ENCODE measurements at places on chromosomes 2 and 18.
A peak's percentile ranks its signal among the peaks of the same experiment; 100 is the strongest.

- DNase-seq, result no peak
Measured at GRCh38 chr2:213016166-213016983, 135.0 kb downstream of the IKZF2 start.

DNA sequence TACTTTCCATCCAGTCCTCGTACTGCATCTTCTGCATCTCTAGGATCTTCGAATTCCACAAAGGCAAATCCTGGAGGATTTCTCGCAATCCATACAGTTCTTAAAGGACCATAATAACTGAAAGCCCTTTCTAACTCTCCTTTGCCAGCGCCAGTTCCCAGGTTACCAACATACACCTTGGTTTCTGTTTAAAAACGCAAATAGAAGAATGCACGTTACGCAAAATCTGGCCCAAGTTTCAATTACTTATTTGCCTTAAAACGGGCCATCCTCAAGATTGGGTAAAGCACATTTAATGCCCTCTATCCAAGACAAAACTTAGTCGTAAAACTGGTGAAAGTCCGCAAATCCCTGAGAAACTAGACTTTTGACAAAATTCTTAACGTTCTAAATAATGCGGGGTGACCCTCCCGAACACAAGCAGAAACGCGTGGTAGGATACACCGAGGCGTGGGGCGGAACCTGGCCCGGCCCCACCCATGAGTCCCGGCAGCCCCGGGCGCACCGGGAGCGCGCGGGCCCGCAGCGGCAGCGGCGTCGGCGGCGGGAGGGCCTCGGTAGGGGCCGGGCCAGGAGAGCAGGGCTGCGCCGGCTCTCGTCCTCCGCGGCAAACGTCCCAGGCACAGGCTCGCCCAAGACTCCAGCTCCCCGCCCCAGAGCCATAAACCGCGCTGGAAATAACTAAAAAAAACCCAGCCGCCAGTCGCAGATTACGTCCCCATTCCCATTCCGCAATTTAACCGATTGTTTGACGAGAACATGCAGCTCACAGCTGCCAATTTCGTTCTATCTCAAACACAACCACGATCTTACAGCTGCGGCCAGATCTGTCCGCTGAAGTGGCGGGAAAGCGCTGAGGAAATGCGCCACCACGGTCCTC lies 910 bp downstream of the SRSF7 start:
- DNase-seq, result peak; percentile 25

DNA sequence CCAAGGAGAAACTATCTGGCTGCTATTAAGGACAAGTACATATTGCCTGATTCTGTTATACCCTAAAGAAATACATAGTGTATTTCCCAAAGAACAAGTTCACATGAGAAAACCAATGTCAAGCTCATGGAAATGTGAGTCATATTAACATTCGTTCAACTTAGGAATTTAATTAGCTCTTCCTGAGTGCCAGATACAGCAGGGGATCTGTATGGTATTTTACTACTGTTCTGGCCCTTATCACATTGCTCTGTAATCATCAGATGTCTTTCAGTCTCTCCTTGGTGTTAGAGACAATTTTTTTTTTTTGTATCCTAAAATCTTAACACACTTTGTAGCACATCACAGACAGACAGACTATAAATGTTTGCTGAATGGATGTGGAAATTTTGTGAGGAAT lies 395.0 kb upstream of the CRIM1 start:
- DNase-seq, result no peak

- DNase-seq, result no peak
Measured at GRCh38 chr2:39521876-39522517, 84.9 kb upstream of the MAP4K3 start.

GRCh38 chr2:78701546-78701945 lies 324.0 kb upstream of the REG3G start:
- DNase-seq, result peak; percentile 1

DNA sequence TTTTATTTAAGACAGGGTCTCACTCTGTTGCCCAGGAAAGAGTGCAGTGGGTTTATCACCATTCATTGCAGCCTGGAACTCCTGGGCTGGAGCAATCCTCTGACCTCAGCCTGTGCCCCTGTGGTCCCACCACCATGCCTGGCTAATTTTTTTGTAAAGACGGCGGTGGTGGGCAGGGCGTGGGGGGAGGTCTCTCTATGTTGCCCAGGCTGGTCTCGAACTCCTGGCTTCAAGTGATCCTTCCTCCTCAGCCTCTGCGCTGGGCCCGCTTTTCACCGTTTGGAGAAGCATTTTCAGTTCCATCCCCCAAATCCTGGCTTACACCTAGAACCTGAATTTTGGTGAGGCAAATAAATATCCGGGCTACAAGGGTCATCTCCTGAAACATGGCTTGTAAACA lies 1.4 kb upstream of the ATP5F1A start:
- DNase-seq, result no peak

DNA sequence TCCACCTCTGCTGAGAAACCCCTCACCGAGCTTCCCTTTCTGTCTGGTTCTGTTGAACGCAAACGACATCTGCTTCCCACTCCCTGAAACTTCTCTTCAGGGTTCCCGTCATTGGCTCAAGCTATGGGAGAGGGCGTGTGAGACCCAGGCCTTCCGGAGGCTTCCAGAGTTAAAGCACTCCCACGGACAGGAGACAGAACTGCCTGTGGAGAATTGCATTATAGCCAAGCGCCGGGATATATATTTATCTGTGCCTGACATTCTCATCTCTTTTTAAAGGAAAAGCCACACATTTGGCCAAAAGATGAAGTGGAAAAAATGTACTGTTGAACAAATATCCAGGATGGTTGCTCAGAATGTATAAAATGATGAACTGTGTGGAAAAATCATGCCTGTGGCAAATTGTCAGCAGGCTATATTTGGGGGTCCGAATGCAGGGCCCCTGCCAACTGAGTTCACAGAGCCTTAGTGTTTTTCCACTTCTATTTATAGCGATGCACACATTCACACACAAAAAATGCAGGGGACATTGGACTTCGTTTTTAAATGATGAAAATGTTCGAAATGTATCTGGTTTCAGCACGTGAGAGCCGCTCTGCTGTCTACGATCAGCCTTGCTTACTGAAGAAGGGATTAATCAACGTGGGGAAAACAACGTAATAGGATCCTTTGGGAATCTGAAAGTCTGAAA lies 59.5 kb downstream of the E2F6 start:
- DNase-seq, result peak; percentile 68

- DNase-seq, result peak; percentile 97
Measured at GRCh38 chr18:23106575-23106974, 28.7 kb upstream of the CABLES1 start.

DNA sequence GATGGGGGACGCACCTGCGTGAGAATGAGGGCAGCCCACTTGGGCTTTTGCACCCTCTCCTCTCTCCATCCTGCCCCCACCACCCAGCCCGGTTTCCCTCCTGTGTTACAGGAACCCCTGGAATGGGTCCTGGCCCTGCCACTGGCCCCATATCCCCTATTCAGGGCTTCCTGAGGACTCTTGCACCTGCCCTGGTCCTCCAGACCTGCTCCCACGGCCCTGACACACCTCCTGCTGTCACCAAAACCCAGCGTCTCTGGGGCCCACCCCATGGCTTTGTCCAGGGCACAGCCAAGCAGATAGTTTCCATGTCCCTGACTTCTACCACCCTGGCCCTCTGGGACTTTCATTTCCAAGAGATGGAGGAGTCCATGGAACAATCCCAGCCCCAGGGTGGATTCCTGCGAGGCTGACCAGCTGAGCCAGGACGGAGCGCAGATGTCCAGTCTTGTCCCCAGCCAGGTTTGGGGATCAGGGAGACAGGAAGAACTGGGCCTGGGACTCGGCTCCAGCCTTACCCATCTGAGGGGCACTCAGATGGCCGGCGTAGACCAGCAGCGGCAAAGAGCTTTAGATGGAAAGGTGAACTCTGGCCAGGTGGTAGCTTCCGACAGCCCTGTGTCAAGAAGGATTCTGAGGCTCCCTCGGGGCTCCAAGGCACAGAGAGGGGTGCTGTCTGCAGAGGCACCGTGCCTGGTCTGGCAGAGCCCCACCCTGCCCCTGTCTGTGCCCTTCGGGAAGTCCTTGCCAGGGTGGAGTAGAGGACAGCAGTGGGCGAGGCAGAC lies 12.0 kb downstream of the GPR35 start:
- DNase-seq, result no peak

- peak; percentile 53 for DNase-seq
Measured at GRCh38 chr2:130374587-130375290, 18.9 kb downstream of the PTPN18 start.

GRCh38 chr2:145245268-145245870 lies 725.5 kb upstream of the ZEB2 start:
- no peak for DNase-seq

- DNase-seq, result no peak
Measured at GRCh38 chr2:239946864-239947728, 78.0 kb downstream of the NDUFA10 start.

DNA sequence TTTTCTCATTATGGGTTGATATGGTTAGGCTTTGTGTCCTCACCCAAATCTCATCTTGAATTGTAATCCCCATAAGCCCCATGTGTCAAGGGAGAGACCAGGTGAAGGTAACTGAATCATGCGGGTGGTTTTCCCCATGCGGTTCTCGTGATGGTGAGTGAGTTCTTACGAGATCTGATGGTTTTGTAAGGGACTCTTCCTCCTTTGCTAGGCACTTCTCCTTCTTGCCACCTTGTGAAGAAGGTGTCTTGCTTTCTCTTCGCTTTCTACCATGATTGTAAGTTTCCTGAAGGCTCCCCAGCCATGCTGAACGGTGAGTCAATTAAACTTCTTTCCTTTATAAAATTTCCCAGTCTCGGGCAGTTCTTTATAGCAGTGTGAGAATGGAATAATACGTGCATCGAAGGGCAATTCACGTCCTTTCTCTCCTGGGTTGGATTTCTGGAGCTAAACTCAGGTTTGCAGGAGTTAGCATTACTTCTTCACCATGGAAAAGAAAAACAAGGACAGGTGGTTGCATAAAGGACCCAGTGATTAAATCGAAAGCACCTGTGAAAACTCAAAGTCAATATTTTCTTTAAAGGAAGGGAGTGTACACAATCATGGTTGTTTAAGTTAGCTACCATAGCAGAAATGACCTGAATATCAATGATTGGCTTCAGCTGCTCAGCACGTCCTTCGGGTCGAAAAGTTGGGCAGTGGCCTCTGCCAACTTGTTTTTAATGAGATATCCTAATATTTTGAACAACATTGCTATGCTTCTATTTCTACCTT lies 54.1 kb downstream of the CDC42EP3 start:
- DNase-seq, result no peak

DNA sequence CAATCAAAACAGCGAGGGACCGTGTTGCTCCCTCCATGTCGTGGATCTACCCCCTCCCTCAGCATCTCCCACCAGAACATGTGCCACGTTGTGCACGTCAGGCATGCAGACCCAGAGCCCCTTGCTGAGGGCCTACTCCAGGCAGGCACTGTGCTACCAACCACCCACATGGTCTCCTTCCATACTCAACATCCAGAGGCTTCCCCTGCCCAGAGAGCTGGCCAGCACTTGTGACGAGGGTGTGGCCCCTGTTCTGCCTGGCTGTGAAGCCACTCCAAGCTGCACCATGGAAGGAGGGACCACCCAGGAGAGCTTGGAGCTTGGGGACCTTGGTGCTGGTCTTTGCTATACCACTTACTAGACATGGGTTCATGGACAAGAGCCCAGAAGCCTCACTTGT lies 40.5 kb downstream of the REEP1 start:
- DNase-seq, result no peak

All from fibroblast of mammary gland (primary cell).